ENCODE measurements at places on chromosomes 13 and 19.

- DNase-seq: no peak
Measured at GRCh38 chr13:88263808-88264207, 592.6 kb downstream of the SLITRK5 start.

DNA sequence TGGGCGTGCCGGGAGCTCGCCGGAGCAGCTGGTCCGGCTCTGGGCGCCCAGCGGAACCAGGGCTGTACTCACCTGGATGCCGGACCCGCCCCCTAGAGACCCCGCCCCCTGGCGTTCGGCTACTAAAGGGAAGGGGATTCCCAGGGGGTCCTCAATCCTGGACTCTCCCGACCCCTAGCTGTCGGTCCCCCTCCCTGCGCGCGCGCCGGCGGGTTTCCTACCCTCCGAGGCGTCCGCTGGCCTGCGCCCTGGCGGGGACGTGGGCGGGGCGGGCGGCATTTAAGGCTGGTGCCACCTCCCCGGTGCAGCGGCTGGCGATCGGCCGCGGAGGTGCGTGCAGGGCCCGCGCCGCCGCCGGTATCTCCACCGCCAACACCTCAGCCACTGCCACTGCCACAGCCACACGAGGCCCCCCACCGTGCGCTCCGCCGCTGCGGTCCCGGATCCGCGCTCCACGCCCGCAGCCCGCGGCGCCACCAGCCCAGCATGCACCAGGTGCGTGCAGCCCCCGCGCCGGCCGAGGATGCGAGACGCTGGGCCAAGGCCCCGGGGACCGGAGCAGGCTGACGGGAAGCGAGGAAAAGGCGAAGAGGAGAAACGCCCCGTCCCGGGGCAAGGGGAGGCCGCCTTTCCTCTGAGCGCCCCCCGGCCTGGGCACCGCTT, at the start of gene ATP12A:
Gene ATP12A, plus strand, starts transcription at position 151 of the 663 bp plus-strand sequence. Its CDS starts 336 bp downstream, at position 487.
- no peak for DNase-seq

GRCh38 chr19:40358773-40359172, 10.3 kb downstream of the PLD3 start:
- no peak for DNase-seq

DNA sequence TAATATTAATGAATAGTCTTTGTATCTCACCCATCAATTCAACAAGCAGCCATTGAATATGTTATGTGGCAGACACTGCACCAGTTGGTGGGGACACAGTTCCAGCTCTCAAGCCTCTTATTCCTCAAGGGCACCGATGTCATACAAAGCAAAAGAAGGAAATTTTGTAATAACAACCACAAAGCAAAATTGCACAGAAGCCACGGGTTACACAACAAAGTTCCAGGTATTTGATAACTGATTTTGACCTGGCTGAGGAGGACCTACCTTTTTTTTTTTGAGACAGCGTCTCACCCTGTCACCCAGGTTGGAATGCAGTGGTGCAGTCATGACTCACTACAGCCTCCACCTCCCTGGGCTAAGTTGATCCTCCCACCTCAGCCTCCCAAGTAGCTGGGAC, 266.7 kb downstream of the FOXO1 start:
- DNase-seq: no peak

DNA sequence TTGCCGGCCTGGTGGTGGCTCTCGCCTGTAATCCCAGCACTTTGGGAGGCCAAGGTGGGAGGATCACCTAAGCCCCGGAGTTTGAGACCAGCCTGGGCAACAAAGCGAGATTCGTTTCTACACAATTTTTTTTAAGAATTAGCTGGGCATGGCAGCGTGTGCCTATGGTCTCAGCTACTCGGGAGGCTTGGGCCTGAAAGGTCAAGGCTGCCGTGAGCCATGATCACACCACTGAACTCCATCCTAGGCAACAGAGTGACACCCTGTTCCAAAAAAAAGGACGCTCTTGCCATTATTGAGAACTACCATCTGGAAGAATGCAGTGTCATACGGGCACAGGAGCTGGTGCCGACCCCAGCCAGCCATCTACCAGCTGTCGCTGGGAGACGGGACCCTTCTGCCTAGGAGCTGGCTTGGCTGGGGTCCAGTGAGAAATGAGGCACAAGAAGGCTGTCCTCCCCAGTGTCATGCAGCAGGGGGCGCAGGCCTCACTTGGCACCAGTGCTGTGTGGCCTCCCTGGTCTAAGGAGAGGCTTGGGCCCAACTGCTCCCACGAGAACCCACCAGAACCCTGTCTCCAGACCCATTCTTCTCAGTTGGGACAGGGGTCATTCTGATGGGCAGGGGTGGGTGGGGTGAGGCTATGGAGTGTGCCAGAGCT, 12.2 kb upstream of the RELB start:
- peak; percentile 26 for DNase-seq

- DNase-seq: no peak
Measured at GRCh38 chr13:50080203-50080910, 65.1 kb downstream of the KCNRG start.

DNA sequence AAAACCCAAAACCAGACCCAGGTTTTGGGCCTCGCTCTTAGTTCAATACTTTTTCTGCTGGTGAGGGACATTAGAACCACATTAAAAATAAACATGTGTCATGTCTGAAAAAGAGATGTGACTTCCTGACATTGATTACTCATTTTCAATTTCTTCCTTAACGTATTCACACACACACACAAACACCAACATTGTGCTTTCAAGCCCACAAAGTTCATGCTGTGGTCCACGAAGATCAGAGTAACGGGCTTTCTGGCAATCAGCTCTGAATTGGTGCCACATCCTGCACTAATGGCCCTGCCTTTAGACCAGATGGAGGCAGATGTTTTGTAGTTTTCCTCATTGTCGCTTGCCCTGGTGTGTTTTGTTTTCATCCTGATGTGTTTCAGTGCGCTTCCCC, 47.9 kb upstream of the POMP start:
- no peak for DNase-seq

DNA sequence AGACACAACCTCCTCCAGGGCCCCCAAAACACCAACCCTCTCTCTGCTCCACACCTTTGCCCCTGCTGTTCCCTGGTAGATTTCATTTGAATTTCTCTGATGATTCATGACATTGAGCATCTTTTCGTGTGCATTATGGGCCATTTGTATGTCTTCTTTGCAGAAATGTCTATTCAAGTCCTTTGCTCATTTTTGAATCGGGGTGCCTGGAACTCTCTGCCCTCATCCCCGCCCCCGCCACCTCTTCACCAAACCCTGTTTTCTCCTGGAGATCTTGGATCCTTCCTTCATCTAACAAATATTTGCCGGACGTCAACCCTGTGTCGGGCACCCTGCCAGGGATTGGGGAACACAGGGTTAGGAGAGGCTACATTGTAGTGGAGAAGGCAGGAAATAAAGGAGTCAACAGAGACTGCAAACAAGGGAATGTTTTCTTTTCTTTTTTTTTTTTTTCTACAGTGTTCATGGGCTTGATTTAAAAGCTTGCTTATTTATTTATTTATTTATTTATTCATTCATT, 25.5 kb upstream of the SLC1A5 start:
- no peak for DNase-seq

Measured in HCT116 (cell line).